A172 (cell line): ENCODE measurements at places on chromosomes 2 and 18.

- no peak for DNase-seq
These were observed 853.9 kb downstream of the LRRTM4 start for GRCh38 chr2:76668279-76668678.

DNA sequence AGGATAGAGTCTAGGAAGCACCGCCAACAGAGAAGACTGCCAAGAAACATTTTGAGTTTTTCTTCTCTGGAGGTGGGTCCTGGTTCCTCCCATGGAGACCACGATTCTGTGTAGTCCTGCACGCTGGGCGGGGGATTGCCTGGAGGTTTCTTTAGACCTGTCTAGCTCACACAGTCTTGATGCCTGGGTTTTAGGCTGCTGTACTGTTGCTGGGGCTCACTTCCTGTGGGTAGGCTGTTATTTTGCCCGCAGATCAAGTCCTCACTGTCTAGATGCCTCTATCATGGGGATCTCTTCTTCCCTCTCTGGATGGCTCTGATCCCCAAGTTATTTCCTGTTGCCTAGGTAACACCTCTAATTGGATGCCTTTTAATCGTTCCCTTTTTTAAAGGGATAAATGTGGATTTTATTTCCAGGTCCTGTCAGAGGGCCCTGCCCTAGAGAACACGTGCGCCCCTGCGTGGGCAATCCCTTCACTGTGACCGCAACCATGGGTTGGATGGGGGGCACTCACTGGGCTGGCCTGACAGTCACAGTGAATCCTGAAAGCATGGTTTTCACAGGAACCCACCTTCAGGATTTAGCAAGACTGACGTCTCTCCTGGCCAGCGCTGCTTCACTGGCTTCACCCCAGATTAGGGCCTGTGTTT, 115.7 kb downstream of the MSH2 start:
- no peak for DNase-seq

DNA sequence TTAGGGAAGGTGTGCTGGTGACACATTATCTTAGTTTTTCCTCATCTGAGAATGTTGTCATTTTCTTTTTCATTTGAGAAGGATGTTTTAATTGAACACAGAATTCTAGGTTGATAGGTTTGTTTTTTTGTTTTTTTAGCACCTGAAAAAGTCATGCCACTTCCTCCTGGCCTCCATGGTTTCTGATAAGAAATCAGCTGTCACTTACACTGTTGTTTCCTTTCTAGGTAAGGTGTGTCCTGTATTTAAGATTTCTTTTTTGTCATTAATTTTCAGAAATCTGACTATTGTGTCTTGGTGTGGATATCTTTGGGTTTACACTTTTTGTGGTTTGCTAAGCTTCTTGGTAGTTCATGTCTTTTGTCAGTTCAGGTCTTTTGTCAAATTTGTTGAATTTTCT, 99.3 kb downstream of the ROCK1 start:
- DNase-seq, result no peak

DNA sequence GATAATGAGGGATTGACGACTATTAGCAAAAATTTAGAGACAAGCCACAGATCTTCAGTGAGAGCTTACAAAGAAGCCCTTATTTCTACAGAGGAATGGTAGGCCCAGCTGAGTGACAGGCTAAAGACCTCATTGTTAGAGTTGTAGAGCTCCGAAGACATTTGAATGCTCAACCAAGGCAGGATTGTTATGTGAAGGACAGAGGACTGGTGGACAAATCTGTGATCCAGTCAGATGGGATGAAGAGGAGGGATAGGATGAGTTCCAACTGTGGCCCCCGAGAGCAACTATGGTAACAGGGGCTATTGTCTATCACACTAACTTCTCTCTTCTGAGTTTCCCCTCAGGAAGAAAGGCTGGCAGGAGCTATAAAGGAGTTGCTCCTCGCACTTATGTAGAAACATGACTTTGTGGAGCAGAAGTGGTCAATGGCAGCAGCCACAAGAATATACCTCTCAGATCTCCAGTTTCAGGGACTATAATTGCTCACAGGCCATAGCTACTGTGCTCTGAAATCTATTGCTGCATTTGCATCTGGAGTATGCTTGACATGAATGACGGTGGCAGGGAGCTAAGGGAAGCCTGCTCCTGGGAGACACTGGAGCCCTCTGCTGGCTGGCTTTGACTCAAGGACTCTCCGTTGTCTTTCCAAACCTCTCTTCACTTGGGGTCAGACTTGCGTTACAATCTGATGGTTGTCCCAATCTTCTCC, 50.3 kb upstream of the GREB1L start:
- DNase-seq, result peak; percentile 59

DNA sequence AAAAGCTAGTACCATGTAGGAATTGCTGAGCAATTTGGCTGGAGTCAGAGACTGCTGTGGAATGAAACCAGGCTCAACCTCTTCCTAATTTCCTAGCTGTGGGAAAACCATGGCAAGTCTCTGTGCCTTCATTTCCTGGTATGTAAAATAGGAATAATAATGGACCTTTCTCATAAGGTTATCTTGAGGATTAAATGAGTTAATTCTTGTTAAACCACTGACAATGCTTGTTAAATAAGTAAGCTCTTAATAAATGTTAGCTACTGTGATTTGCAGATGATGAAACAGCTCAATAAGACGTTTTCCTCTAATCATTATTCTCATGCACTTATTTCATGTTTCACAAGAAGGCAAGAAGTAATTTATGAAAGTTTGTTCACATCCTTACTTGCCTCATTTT, 346.7 kb downstream of the RND3 start:
- DNase-seq, result no peak

GRCh38 chr2:127176371-127177311, 43.5 kb downstream of the CYP27C1 start:
- DNase-seq, result no peak

GRCh38 chr2:191481305-191482070, 196.4 kb upstream of the NABP1 start:
- DNase-seq, result no peak

- DNase-seq, result no peak
These were observed 48.4 kb downstream of the PLEKHB2 start for GRCh38 chr2:131153529-131153928.

GRCh38 chr2:218517434-218518206, 50.5 kb downstream of the USP37 start:
- DNase-seq, result no peak

GRCh38 chr2:143345887-143346787, 216.9 kb downstream of the ARHGAP15 start:
- no peak for DNase-seq

DNA sequence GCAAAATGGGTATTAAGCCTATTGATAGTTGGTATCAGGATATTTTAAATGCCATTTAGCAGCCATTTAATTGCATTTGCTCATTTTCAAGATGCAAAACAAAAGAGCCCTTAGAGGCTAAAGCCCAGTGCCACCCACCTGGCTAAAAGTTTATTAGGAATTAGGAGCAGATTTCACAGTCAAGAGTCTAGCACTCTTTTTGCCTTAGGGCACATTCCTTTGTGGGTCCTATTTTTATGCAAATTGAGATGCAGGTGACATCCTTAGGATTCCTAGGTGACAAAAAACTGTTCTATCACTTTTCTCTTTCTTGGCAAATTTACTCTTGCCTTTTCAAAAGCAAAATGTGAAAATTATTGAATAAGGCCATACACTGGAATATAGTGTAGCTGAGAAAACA, 42.0 kb downstream of the CTNNA2 start:
- DNase-seq, result no peak

DNA sequence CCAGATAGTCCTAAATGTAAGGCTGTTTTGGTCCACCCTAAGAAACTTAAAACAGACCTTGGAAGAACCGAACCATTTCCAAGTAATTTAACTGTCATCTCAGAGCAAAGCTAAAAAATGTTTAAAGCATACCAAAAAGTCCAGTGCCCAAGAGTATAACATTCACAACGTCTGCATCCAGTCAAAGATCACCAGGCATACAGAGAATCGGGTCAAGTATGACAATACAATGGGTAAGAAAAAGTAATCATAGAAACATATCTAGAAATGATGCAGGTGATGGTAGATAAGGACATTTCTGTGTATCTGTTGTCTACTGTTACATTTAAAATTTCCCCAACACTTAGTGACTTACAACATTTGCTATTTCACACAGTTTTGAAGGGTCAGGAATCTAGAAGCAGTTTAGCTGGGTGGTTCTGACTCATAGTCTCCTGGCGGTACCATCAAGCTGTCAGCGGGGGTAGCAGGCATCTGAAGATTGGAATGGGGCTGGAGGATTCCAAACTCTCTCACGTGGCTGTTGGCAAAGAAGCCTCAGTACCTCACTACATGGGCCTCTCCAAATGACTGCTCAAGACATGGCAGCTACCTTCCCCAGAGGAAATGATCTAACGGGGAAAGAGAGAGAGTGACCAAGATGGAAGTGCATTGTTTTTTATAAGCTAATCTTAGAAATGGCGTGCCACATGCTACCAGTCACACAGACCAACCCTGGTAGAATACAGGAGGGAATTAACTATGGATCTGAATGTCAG, 36.6 kb upstream of the DYNC2LI1 start:
- DNase-seq, result peak; percentile 90

GRCh38 chr18:26471027-26471426, 77.3 kb downstream of the KCTD1 start:
- DNase-seq, result peak; percentile 73

GRCh38 chr2:48532824-48533223, 2.9 kb downstream of the STON1 start:
- no peak for DNase-seq

GRCh38 chr2:182836451-182836850, 30.0 kb downstream of the FRZB start:
- DNase-seq, result no peak

DNA sequence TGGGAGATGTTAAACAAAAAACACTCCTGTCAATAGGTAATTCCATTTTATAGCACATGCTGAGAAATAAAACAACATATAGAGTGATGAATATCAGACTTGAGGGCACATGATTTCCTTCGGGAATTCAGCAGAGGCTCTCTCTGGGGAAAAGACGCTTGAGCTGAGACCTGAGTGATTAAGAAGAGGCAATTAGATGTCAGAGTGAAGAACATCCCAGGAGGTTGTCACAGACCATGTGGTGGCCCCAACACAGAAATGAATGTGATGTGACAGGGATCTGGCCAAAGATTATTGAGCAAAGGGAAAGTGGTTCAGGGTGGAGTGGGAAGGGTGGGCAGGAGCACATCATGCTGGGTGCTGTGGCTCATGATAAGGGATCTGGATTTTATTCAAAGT, 254.7 kb downstream of the RAD51AP2 start:
- DNase-seq, result no peak

DNA sequence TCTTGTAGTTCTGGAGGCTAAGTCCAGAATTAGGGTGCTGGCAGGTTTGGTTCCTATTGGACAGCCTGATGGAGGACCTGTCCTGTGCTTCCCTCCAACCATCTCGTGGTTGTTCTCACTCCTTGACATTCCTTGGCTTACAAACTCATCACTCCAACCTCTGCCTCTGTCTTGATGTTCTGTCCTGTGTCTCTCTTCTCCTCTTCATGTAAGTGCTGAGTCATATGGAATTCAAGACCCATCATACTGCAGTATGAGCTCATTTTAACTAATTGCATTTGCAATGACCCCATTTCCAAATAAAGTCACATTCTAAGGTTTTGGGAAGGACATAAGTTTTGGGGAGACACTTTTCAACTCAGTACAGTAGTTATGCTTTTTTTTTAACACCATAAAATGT, 374.7 kb downstream of the TRIB2 start:
- no peak for DNase-seq

- DNase-seq, result peak; percentile 81
These were observed 27.0 kb downstream of the IRS1 start for GRCh38 chr2:226772389-226773179.

DNA sequence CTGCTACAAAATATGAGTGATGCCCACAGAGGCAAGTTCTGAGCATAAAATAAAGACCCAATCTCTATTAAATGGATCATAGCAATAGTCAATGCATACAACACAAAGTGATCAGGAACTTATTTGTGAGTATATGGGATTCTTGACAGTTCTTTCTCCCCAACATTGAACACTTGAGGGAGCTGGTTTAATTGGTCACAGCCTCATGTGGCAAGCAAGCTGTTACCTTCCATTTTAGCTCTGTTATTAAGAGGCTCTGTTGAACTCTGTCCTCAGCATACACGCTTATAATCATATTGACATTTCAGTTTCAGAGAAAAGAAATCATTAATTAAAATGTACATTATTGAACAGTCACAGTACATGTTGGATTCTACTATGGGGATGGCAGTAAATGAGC, 37.6 kb upstream of the PAX3 start:
- no peak for DNase-seq

- DNase-seq, result peak; percentile 40
These were observed 8.6 kb downstream of the HS1BP3 start for GRCh38 chr2:20642055-20642971.

DNA sequence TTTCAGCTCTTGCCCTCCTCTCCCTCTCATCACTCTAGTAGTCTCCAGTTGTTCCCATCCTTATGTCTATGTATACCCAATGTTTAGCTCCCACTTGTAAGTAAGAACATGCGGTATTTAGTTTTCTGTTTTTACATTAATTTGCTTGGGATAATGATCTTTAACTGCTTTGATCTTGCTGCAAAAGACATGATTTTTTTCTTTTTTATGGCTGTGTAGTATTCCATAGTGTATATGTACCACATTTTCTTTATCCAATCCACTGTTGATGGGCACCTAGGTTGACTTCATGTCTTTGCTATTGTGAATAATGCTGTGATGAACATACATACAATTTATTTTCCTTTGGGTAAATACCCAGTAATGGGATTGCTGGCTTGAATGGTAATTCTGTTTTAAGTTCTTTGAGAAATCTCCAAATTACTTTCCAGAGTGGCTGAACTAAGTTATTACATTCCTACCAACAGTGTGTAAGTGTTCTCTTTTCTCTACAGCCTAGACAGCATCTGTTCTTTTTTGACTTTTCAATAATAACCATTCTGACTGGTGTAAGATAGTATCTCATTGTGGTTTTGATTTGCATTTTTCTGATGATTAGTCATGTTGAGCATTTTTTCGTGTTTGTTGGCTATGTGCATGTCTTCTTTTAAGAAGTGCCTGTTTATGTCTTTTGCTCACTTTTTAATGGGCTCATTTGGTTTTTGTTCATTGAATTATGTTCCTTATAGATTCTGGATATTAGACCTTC, 179.6 kb upstream of the SLC39A10 start:
- DNase-seq, result peak; percentile 75

GRCh38 chr2:141767051-141767450, 363.8 kb downstream of the LRP1B start:
- DNase-seq, result peak; percentile 87

DNA sequence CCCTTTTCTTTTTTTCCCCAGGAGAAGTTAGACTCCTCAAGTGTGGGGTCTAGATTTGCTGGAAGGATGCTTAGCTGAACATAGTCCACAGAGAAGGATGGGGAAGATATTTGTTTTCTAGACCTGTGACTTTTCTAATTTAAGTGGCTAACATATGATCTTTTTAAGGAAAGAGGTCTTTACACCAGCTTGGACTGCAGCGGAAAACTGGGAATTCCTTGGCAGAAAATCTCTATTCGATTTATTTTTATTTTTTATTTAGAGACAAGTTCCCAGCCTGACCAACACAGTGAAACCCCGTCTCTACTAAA, 148.4 kb downstream of the MYCN start:
- no peak for DNase-seq

GRCh38 chr2:37164757-37165156, 8.0 kb upstream of the EIF2AK2 start:
- no peak for DNase-seq
